ENCODE measurements at places on chromosomes 7 and 10.
A peak's percentile ranks its signal among the peaks of the same experiment; 100 is the strongest.

- no peak for DNase-seq
These were observed 165.4 kb downstream of the ACTR3B start for GRCh38 chr7:152924826-152925411.

DNA sequence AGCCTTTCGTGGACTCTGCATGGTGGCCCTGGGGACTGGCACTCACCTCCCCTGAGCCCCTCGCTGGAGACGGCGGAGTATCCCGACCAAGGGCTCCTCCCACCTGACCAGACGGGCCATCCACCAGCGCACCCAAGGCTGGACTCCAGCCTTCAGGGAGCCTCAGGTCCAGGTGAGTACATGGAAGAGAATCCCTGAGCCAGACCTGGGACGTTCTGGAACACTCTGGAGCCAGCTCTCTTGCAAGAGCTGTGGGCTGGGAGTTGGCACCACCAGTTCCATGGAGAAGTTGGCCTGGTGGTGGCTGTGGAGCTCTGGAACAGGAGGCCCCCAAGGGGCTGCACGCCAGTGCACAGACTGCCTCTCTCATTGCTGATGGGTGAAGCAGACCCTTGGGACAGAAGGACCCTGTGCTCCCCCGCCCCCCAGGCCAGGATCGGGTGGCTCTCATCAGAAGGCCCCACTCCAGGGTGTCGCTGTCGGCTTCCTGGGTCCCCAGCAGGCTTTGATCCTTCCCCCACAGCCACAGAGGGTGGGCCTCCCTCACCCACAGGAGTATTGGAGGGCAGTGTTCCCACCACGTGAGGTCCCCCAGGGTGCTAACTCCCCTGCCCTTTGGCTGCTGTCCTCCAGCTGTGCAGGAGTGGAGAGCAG lies 189.9 kb downstream of the EBF3 start:
- DNase-seq, result no peak

- DNase-seq, result no peak
These were observed 58.0 kb downstream of the CALML3 start for GRCh38 chr10:5582736-5583135.

- no peak for DNase-seq
These were observed 40.0 kb downstream of the ZCCHC24 start for GRCh38 chr10:79405221-79405994.

GRCh38 chr10:118970770-118971169 lies 58.7 kb upstream of the NANOS1 start:
- DNase-seq, result no peak

DNA sequence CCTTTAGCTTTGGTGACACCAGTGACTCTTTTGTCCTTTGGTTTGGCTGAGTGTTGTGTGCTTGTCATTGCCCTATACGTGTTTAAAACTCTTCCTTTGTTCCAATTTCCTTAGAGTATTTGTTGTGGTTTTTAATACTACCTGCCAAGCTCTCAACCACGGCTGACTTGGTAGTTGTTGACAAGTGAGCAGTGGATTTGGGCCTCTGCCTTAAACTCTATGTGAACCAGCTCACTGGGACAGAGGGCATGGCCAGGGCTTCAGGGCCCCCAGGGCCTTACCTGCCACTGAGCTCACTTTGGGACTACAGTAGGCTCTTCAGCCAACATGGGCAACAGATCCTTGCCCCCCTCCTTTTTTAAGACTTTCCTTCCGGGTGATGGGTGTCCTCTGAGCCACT lies 9.6 kb upstream of the DMBT1 start:
- DNase-seq, result no peak

DNA sequence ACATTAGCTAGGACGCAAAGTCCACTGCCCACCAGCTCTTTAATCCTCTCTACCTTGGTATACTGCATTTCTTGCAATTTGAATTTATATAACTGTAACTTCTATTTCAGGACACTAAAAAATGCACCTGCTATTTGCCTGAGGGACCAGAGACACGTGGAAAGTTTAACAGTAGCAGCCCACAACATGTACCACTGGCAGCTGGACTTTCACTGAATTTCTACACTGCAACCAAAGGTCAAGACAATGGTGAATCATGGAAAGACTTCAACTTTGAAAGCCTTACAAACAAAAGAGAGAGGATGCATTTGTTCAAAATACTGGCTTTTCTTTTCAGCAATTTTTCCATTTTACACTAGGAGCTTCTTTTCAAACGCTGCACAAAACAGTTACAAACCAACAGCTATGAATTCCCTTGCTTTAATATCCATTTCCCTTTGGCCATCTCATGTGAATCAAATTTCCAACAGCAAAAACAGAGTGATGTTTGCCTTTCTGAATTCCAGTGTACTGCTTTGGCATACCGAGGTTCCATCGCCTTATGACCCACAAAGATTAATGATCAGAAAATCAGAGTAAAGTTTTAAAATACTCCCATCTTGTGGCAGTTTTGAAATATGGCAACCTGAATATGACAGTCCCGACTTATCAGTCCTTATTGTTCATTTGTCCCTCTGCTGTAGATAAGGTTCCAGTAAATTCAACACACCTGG lies 29.9 kb upstream of the HNRNPH3 start:
- peak; percentile 43 for DNase-seq

- peak; percentile 59 for DNase-seq
These were observed 648 bp upstream of the TMEM243 start for GRCh38 chr7:87220026-87220733.

GRCh38 chr10:128568990-128569945 lies 443.0 kb upstream of the MKI67 start:
- no peak for DNase-seq

DNA sequence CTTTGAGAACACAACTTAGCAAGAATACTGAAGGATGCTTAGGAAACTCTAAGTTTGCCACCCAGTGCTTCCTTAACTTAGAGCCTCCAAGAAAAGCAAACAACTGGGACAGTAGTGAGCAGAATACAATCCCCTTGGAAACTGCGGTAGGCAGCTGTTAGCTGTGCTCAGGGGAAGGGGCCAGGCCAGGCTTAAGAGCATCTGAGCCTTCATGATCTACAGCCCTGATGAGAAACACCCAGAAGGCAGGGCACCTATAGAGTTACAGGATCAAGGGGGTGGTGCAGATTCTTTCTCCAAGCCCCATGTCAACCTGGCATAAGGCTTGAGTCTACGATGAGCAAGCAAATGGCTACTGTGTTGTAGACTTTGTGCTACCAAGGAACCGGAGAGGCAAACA lies 51.4 kb upstream of the DLG5 start:
- DNase-seq, result no peak

DNA sequence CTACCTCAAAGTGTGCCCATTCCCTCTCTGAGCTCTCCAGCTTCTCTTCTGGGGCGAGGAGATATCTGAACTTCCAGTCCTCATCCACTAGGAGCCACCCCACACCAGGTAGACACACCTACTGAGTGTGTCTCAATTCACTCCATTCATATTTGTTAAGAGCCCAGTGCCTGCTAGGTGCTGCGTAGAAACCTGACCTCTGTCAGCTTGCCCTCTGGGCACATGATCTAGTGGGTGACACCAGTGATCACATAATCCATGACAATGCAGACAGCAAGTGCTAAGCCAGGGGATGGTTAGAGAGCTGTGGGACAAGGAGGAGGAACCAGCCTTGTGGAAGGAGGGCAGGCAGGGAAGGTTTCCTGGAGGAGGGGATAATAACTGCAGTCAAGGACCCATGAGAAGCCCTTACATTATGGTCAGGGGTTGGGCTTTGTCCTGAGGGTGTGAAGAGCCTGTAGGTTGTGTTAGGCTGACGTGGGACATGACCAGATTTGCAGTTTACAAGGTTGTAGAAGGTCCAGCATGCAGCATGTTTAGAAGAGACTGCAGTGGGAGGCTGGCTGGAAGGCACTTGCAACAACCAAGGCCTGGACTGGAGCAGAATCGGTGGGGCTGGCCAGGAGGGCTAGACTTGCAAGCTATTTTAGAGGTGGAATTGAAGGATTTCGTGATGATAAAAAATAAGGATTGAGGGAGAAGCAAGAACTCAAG lies 81.8 kb downstream of the COL13A1 start:
- no peak for DNase-seq

GRCh38 chr10:89162596-89162995 lies 44.5 kb downstream of the CH25H start:
- DNase-seq, result no peak

- DNase-seq, result no peak
These were observed 166.6 kb upstream of the KLF14 start for GRCh38 chr7:130900471-130901076.

DNA sequence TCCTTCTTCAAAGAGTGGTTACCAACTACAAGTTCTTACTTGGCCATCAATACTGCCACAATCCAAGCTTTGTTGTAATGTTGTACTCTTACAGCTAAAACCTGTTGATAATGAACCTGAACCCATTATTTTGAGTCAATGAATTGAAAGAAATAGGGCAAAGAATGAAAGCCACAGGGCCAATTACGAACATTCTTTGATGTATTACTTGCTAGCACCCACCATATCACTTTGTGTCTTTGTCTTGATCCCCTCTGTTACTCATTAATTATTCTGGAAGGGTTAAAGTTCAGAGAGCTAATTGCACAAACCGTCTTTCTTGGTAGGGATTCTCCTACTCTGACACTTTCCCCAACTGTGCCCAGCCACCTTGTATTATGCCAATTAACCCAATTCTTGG lies 53.2 kb upstream of the TFEC start:
- DNase-seq, result no peak

DNA sequence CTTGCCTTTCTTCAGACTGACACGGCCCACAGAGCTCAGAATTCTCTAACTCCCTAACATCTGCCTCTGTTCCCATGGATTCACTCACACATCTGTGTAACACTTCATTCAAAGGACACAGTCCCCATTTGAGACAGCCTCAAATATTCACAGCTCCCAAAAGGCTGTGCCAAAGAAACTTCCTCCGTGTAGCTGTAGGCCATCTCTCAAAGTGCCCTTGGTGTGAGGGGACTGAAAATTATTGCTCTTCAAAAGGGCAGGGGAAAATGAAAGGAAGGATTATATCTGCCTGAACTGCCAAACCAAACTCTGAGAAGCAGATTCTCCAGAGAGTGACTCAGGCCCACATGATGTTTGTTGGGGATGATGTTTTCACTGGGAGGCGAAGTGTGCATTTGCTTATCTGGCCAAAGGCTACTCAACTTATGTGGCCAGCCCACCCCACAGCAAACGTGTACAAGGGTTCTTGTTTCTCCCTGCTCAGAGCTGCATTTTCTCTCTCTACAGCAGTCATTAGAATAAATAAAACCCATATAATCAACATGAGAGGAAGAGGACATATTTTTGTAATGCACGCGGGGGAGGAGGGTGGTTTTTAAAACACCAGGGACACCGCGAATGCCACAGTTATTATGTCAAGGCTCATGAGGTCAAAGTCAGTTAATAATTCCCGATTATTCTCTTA lies 302.4 kb upstream of the NFE2L3 start:
- DNase-seq, result peak; percentile 33

- DNase-seq, result no peak
These were observed 76.2 kb downstream of the GPR85 start for GRCh38 chr7:113010377-113010776.

DNA sequence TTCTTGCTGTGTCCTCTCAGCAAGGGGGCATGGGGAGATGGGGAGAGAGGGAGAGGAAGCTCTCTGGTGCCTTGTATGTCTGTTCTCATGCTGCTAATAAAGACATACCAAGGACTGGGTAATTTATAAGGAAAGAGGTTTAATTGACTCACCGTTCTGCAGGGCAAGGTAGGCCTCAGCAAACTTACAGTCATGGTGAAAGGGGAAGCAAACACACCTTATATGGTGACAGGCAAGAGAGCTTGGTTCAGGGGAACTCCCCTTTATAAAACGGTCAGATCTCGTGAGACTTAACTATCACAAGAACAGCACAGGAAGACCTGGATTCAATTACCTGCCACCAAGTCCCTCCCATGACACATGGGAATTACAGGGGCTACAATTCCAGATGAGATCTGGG lies 464.7 kb upstream of the CELF2 start:
- no peak for DNase-seq

GRCh38 chr7:121515630-121516401 lies 119.7 kb upstream of the FAM3C start:
- no peak for DNase-seq

GRCh38 chr7:155773531-155773930 lies 38.7 kb downstream of the SHH start:
- DNase-seq, result no peak

- DNase-seq, result no peak
These were observed 128.0 kb downstream of the MAD1L1 start for GRCh38 chr7:2104716-2105115.

- no peak for DNase-seq
These were observed 61.4 kb downstream of the PLXDC2 start for GRCh38 chr10:19877466-19878255.

GRCh38 chr7:3825491-3825890 lies 524.4 kb downstream of the SDK1 start:
- no peak for DNase-seq

DNA sequence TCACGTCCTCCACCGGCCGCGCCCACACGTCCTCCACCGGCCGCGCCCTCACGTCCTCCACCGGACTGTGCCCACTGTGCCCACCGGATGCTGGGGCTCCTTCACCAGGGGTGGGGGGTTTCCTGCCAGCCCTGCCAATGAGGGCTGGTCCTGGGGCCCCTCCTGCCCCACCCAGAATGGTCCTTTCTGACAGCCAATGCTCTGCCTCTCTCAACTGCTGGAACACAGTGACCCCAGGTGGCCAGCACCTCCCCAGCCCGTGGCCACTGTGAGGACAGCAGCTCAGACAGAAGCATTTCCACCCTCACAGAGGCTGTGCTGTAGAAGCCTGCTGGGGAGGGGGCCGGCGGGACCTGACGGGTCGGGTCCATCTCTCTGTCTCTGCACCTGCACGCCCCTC lies 90.1 kb upstream of the DNAAF5 start:
- peak; percentile 1 for DNase-seq

DNA sequence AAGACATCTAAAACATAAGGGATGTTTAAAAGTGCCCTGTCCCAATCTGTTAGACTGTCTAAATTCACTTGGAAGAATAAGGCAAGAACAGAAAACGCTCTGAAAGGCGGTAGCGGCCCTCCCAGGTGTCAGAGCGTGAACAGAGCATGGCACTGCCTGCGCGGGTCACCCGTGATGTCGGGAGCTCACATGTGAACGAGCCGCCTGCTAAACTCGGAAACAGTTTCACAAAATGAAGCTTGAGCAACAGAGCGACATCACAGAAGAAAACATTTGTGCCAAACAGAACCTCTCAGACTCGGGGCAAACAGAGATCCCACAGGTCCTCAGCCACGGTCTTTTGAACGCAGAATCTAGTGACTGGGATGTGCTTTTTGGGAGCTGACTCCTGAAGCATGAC lies 12.8 kb downstream of the BRI3 start:
- DNase-seq, result no peak

- no peak for DNase-seq
These were observed 28.3 kb downstream of the EXOC6 start for GRCh38 chr10:92876509-92877036.

- DNase-seq, result no peak
These were observed 40.3 kb upstream of the GNAT3 start for GRCh38 chr7:80552031-80552694.

- DNase-seq, result no peak
These were observed 52.0 kb upstream of the ST8SIA6 start for GRCh38 chr10:17506390-17506789.

- DNase-seq, result no peak
These were observed 6.8 kb upstream of the MYOZ1 start for GRCh38 chr10:73647875-73648651.

- DNase-seq, result no peak
These were observed 95.8 kb upstream of the DIP2C start for GRCh38 chr10:785089-785860.
